Left renal pelvis (tissue), 4 donors: ENCODE measurements at places on chromosomes 5 and 9. TPM values are rescaled to one million over a fixed set of nuclear protein-coding genes. Genes with fewer than 3 reads are reported as not detected.

Gene FAM151B
- polyA plus RNA-seq: 3.0 TPM

- no peak for DNase-seq
These were observed 4.3 kb downstream of the PRDM12 start for GRCh38 chr9:130668659-130669058.

GRCh38 chr5:65061974-65062353 is 293.2 kb downstream of the CWC27 start:
- DNase-seq: no peak

- no peak for DNase-seq
These were observed 71.0 kb downstream of the FER start for GRCh38 chr5:108818613-108819272.

DNA sequence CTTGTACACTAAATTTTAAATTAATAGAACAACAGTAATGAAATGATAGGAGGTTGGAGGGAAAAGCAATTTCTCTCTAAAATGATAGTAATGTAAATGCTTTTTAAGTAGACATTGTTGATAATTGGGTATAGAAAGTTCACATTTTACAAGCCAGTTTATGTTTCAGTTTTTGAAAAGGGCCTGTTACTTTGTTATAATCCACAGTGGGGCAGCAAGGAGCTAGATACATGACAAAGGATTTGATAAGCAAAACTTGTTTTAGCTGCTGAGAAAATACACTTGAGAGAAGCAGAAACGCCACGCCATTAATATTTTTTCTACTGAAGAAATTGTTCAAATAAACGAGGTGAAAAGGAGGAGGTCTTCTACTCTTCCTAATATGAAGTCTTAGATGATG is 30.2 kb downstream of the SREK1 start:
- DNase-seq: no peak

DNA sequence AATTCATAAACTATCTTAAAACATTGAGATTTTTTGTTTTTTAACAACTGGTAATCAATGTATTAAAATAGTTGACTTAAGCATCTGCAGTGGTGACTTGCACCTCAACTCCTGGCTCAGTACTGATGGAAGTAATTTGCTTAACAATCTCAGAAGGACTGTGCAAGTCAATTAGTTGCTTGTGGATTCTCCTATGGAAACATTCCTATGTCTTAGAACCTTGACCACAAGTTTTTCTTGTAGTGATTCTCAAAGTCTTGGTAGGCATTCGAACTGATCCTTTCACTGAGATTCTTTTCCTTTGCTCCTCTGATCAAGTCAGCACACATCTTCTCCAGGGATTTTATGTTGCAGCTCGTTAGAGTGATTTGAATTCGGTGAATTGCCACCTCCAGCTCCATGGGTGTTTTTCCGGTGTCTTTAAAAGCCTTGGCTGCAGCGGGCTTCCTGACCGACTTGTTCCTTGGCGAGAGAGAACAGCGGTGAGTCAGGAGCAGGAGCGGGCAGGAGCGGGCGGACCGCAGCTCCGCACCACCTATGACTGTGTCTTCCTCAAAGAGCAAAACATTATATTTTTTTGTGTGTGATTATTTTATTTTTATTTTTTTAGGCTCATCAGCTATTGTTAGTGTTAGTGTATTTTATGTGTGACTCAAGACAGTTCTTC is 21.1 kb downstream of the HMGXB3 start:
- no peak for DNase-seq

DNA sequence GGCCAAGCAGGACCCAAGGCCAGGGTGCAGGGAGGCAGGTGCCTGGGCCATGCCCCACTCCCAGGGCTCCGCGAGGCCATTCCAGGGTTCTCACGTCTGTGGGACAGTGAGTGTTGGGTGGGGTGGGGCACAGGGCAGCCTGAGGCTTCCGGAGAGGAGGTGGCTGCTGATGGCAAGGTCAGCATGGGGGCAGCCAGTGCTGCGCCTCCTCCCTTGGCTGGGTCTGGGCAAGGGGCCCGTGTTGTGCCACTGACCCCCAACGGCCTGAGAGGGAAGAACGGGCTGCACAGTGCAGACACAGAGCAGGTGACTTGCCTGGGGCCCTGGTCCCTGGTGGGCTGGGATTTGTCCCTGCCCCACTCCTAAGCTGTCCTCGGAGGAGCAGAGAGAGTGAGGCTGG is 82.1 kb downstream of the RXRA start:
- DNase-seq: no peak

DNA sequence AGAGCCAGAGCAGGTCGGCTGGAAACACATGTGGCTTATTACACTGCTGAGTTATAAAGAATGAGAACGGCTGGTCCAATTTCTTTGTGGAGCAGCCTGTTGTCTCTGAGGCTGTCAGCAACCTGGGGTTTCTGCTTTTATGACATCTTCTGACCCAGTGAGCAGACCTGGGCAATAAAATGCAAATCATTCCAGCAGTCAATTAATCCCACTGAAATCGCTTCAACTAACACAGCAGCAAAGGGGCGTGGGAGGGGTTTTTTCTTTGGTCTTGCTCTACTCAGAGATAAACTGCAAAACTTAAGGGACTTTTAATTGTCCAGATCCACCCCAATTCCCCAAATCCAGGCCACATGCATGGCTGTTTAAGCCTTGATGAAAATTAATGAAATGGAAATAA is 215.7 kb downstream of the SLIT3 start:
- no peak for DNase-seq

Gene AP3B1
- polyA plus RNA-seq: 53.6 TPM

DNA sequence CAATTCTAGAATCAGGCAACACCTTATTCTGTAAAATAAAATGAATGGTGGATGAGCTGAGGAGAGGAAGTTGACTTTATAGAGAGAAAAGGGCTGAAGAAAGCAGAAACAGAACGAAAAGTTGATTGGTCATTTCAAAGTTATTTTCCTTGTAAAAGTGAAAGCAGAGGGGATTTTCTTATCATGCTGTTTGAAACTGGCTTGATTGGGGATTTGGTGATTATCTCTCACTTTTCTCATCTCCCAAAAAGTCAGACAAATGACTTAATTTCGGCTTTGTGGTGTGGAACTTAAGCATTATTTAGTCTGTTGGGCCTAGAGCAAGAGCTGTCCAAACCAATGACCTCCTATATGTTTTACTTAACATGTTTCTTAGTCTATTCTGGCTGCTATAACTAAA is 60.5 kb upstream of the ITGA2 start:
- no peak for DNase-seq
